OCI-LY7 (cell line): ENCODE measurements at places on chromosomes 13 and 19. TPM values are rescaled to one million over a fixed set of nuclear protein-coding genes. Genes with fewer than 3 reads are reported as not detected.
A peak's percentile ranks its signal among the peaks of the same experiment; 100 is the strongest.

DNA sequence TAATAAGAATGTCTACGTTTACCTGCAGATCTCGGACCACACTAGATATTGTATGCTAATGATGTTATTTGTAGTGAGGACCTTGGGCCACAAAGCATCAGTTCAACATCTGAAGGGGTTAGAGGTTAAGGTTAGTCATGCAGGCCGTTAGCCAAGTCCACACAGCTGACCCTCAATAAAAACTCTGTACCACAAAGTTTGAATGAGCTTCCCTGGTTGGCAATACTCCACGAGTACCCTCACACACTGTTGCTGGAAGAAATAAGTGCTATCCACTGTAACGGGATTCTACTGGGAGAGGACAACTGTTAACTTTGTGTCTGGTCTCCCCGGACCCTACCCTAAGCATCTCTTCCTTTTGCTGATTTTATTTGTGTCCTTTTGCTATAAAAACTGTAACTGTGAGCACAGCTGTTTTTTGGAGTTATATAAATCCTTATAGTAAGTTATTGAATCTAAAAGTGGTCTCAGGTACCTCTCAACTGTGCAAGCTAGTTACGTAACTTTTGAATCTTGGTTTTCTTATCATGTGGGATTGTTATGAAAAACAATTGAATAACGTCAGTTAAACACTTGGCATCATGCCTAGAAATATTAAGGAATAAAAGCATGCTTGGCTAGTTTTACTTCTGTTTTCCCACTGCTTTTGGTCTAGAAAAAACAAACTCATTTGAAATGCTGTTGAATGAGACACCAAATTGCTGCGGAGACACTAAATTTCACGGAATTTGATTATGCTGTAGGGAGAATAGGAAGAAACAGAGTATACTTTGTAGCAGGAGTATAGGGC is 181.5 kb downstream of the DNAJC3 start:
- DNase-seq = no peak

DNA sequence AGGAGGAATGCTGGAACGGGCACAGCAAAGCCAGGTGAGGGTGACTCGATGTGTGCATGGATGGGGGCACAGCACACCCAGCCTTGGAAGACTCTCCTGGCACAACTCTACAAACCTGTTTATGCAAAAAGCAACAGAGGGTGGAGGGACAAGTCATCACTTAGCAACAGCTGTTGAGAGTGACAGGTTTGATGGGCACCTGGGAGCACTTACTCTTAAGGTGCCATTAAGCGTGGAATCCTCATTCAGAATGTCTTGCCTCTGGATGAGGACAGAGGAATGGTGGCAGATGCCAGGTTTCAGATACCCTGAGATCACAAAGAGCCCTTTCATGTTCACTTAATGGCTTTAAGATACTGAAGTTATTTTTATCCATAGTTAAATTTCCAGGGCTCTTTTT is 97.0 kb downstream of the DCT start:
- no peak for DNase-seq

DNA sequence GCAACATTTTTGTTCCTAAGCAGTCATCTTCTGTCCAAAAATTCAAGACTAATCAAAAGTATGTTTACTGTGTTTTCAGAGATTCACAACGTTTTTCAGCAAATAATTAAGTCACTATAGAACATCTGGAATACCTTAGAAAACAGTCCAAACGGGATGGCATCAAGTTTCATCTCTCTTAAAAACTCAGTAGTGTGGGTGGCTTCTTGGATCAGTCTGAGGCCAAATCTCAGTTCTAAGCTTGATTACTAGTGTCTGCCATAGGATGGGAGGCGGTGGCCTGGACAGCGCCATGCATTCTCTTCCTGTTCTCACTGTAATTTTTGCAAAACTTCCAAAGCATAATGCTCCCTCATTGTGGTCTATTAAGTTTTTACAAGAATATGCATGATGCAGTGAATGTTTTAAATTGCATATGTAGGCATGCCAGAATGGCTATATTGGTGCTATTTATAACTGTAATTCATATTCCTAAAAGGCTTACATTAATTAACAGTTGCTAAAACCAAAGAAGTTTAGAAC is 37.1 kb downstream of the ANKRD10 start:
- no peak for DNase-seq

GRCh38 chr13:23778879-23779278 is 110.3 kb downstream of the MIPEP start:
- DNase-seq = no peak

- DNase-seq = peak; percentile 61
Observed at GRCh38 chr19:9917321-9917720, 19.0 kb downstream of the OLFM2 start.

- no peak for DNase-seq
Observed at GRCh38 chr19:37951816-37952210, 44.8 kb downstream of the SIPA1L3 start.

- no peak for DNase-seq
Observed at GRCh38 chr13:33158816-33159215, 126.7 kb downstream of the STARD13 start.

GRCh38 chr13:97257800-97258799 is 36.0 kb downstream of the MBNL2 start:
- DNase-seq = no peak

GRCh38 chr19:4633140-4633967 is 6.0 kb upstream of the TNFAIP8L1 start:
- DNase-seq = peak; percentile 57

DNA sequence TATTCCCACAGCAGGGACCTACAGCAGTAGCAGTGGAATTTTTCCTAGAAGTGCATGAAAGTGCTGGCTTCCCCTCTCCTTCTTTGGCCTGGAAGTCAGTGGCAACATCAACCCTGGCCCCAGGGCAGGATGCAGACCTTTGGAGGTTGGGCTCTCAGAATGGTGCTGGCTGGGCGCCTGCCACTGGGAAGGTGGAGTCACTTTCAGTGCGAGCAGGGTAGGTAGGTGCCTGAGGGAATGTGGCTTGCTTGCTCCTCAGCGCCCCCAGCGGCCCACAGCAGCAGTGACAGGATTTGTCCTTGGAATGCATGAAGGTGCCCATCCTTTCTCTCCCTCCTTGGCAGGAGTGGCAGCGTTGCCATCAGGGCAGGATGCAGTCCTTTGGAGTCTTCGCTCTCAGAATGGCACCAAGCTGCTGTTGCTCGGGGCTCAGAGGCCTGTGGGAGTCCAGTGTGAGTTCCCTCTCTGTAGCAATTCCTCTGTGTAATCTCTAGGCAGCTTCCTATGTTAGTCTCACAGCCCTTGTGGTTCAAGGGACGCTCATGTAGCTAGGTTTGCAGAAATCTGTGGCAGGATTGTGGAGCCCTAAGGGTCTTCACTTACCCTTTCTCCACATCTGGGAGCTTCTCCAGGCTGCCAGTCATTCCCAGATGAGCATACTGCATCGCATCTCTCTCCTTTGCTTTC is 354.4 kb upstream of the DACH1 start:
- peak; percentile 16 for DNase-seq

- no peak for DNase-seq
Observed at GRCh38 chr13:20824762-20825476, 51.2 kb upstream of the EEF1AKMT1 start.

GRCh38 chr19:1076046-1076386 is 9.0 kb downstream of the ARHGAP45 start:
- no peak for DNase-seq

DNA sequence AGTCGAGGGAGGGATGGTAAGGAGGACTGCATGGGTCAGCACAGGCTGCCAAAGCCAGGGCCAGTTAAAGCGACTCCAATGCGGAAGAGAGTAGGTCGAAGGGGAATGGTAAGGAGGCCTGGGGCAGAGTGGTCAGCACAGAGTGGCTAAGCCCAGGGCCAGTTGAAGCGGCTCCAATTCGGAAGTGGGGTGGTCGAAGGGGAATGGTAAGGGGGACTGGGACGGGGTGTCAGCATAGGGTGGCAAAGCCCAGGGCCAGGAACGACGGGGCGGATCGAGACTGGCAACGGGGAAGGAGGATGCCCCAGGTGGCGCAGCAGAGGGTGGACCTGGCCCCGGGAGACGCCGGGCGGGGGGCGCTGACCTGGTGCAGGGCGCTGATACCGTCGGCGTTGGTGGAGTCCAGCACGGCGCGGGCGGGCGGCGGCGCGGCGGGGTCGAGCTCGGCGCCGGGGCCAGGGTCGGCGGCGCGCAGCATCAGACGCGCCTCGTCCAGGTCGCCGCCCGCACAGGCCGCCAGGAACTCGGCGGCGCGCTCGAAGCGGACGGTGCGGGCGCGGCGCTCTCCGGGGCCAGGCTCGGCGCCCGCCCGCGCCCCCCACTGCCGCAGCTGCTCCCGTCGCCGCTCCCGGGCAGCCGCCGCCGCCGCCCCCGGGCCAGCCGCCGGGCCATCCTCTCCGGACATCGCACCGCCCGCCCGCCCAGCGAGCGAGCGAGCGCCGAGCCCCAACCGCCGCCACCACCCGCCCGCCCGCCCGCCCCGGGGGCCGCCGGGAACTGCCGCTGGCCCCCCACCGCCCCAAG is at the start of gene PPP1R12C:
Gene PPP1R12C (minus strand): TSS at position 779 of the 804 bp plus-strand sequence. CDS start 94 bp downstream, at position 685.
- DNase-seq = peak; percentile 23

DNA sequence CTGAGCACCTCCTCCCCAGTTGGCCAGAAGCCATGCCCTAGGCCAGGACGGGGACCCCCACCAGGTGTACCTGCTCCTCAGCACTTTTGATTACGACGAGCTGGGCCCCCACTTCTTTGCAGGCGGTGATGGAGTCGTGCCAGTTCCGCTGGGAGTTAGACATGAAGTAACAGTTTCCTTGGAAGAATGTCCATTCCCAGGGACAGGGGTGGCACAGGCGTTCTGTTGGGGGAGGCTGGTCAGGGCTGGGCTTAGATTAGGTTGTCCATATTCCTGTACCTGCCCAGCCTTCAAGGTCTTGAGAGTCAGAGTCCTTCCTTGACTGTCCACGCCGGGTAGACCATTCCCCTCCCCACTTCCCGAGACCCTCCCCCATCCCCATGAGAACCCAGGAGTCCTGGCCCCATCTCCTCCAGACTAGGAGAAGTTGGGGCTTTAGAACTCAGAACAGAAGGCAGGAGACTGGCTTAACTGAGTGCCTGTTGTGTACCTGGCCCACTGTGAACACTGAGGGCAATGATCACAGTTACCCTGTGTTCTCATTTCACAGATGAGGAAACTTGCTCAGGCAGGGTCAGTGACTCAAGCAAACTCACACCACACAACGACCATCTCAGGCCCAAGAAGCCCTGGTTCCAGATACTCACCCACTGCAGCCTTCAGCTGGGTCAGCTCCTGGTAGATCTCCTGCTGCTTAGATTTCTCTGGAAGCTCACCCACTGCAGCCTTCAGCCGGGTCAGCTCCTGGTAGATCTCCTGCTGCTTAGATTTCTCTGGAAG is 2.3 kb downstream of the CD209 start:
- DNase-seq = no peak

DNA sequence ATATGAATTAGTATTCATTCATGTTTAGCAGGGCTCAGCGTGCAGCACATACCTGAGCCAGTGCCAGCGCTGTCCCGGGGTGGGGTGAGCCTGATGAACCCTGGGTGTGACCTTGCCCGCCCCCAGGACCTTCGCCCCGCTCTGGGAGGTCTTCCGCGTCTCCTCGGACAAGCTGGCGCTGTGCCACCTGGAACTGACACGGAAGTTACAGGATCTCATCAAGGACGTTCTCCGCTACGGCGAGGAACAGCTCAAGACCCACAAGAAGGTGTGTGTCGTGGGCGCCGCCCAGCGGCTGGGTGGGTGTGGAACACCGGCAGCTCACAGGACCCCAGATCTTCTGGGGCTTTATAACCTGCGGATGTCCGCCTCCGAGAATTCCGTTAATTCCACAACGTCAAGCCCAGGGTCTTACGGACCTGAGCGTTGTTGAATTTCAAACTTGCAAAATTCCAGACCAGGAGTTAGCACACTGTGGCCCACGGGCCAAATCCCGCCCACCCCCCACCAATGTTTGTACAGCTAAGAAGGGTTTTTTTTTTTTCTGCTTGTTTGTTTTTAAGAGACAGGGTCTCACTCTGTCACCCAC is 15.4 kb downstream of the FCHO1 start:
- peak; percentile 90 for DNase-seq

DNA sequence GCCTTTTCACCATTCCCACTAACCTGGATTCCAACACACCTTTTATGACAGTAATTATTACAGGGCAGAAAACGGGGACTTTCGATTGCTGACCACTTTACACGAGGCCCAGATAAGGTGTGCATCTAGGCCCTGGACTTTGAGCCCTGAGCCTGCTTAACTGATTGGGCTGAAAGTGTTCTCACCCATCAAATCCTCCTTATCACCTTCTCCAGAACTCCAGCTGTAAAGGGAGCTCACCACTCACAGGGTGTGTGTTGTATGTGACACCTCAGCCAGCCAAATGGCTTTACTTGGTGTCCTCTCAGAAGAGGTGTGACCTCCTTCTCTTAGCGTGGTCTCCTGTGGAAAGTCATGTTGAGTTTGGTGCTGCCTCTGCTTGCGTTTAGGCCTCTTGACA is 36.5 kb downstream of the SIPA1L3 start:
- no peak for DNase-seq

DNA sequence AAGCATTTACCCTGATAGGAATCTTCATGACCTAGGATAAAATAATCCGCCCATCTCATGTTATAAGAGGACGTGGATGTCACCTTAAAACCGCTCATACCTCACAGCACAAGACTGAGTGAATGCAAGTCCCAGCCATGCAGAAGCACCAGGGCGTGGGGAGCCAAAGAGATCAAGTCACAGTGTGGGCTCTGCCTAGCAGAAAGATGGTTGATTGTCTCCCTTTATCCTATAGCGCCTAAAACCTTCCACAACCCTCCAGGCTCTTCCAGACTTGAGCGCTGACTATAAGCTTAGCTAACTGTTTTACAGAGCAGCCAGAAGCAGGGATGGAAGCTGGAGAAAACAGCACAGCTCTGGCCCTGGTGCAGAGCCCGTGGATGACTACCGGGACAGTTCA is 6.8 kb upstream of the ANKRD10 start:
- DNase-seq = no peak

DNA sequence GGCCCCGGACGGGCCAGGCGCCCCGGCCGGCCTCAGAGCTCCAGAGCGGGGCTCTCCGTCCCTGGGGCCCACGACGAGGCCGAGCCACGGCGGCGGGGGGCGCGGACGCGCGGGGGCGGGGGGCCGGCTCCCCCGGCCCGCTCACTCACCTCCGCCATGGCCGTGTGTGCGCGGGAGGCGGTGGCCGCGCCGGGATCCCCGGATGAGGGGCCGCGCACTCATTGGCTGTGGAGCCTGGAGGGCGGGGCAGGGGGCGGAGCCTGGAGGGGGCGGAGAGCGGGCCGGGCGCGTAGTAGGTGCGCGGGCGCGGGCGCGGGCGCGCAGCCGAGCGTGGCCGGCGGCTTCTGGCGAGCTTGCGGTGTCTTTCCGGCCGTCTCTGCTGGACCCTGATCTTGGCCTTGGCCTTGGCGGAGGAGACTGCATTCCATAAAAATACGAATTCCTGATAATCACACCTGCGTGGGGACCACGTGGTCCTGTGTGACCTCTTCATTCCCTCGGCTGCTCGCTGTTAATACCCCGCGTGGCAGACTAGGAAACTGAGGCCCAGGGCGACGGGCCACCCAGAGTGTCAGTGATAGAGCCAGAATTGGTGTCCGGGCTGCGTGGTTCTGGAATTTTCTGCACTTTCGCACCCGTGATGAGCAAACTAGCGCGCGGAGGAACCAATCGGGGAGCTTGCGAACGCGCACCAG is at the start of gene MIER2:
Gene MIER2 (minus strand): TSS at position 172 of the 695 bp plus-strand sequence. CDS start 14 bp downstream, at position 158.
- peak; percentile 87 for DNase-seq

AMER2 gene
- not detected in 2 replicates for total RNA-seq

ZNF134 gene
- 7.7 and 11.0 TPM in 2 replicates for total RNA-seq

POU4F1 gene
- 4.5 and 4.6 TPM in 2 replicates for total RNA-seq

RGCC gene
- 89.5 and 101 TPM in 2 replicates for total RNA-seq

FOXA3 gene
- total RNA-seq = 0.57 TPM in 1 of 2 replicates, not detected in the other

DCT gene
- total RNA-seq = not detected in 2 replicates

ZFP14 gene
- total RNA-seq = 6.2 and 7.9 TPM in 2 replicates

MTUS2 gene
- total RNA-seq = 9.8 TPM in 2 replicates

CLDN10 gene
- not detected in 2 replicates for total RNA-seq

ZBTB32 gene
- not detected in 2 replicates for total RNA-seq

HAUS8 gene
- 74.1 and 107 TPM in 2 replicates for total RNA-seq

C19orf33 gene
- not detected in 2 replicates for total RNA-seq

TMEM259 gene
- 195 and 204 TPM in 2 replicates for total RNA-seq

PCDH8 gene
- not detected in 2 replicates for total RNA-seq

N4BP2L1 gene
- 7.9 and 13.5 TPM in 2 replicates for total RNA-seq
